ENCODE measurements at places on chromosomes 1 and 21.

- DNase-seq, result no peak
Measured at GRCh38 chr1:57164584-57164983, 198.8 kb upstream of the C8B start.

- no peak for DNase-seq
Measured at GRCh38 chr1:204093781-204094180, 20.9 kb downstream of the SOX13 start.

DNA sequence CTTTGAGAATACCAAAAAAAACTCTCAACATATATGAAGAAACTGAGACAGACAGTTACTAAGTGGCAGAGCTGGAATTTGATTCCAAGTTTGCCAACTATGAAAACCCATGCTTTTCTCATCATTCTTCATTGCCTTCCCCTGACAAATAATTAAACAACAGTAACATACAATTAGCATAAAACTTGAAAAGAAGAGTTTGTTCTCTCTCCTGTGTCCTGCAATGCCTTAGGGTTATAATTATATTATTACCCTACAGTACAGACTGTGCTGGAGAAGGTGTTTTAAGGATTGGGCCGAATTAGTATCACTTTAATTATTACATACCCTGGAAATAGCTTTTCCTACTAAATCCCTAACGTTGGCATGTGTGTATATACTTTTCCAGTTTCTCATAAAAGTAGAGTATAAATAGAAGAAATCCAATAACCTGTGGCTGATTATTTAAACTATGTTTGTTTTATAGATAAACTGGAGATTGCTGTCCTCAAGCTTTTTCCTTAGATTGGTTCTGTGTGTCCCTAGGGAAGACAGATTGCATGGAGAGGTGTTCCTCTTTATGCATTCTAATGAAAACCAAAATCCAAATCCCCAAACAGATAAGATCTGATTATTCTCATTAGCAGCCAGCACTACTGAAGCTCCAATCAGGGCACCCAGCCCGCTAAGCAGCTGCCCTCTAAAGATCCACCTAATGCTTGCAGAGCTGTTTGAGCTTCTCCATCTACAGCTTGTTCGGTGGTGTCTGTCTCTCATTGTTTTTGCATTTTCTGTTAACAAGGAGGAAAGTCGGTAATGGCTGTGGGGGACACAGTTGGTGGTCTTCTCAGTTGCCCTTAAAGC lies 156.3 kb downstream of the TM2D1 start:
- DNase-seq, result no peak

DNA sequence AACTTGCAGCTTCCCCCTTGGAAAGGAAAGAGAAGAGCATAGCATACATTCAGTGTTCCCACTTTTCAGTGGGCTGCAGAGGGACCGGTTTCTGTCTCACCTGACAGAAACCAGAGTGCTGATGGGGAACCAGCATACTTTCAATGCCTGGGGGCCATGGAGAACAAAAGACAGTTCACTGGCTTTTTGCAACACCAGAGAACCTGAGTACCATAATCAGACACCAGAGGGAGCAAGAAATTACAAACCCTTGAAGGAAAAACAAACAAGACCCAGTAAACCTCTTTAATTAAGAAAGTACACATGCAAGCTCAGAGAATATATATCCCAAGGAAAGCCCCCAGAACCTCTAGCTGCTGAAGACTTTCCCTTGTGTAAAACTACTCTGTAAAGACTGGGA lies 51.1 kb downstream of the CSMD2 start:
- DNase-seq, result no peak

DNA sequence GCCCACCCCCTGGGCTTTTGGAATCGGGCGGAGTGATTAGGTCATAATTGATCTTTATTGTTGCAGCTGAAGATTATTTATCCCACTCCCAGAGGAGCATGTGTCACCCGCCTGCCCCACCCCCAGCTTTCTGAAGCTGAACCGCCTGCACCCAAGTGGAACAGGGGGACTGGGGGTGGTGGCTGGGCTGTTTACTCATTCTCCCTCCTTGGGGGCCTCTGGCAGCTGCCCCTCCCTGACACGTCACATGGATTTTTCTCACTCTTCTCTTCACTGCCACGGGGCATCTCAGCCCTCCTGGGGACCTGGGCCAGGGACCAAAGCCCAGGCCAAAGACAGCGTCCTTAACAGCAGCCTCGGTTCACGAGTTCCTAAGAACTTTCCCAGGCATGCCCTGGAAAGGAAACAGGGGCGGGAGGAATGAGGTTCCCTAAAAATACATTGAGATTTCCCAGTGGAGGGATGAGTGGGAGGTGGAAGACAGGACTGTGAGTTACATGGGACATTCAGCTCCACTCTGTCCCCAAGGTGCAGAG lies 31.6 kb upstream of the SOX13 start:
- no peak for DNase-seq

GRCh38 chr1:68347415-68347814 lies 102.3 kb downstream of the RPE65 start:
- no peak for DNase-seq

- no peak for DNase-seq
Measured at GRCh38 chr1:20763417-20763816, 23.7 kb downstream of the HP1BP3 start.

GRCh38 chr1:212777151-212777550 lies 14.4 kb downstream of the NSL1 start:
- no peak for DNase-seq

DNA sequence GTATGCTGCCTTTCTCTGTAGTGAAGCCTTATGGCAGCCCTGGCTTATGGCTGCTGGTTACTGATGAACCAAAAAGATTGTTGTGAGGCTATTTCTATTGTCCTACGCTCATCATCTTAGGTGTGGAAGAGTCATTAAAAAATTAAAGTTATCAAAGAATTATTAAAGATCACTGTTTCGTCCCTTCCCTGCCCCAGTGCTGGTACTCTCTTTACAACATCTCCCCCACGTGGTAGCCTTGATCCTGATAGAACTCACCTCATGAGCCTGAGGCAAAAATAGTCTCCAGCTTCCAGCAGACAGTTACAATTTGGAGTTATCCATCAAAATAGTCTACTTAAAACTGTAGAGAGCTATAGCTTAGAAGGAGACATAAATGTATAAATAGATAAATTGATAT lies 201.5 kb downstream of the S1PR1 start:
- no peak for DNase-seq

DNA sequence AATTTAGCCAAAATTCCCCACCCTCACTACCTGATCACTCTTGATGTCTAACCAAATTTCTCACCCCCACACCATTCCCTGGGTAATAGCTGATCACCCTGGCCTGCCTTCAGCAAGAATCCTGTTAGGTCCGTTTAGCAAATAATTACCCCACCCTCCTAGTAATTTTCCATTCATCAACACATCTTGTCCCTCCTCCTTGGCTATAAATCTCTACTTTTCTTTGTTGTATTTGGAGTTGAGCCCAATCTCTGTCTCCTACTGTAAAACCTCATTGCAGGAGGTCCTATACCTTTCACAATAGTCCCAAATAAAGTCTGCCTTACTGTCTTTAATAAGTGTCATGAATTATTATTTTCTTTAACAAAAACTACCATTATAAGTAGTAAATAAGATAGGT lies 6.9 kb upstream of the PRKAA2 start:
- DNase-seq, result no peak

GRCh38 chr1:106700211-106700610 lies 356.3 kb upstream of the PRMT6 start:
- DNase-seq, result no peak

DNA sequence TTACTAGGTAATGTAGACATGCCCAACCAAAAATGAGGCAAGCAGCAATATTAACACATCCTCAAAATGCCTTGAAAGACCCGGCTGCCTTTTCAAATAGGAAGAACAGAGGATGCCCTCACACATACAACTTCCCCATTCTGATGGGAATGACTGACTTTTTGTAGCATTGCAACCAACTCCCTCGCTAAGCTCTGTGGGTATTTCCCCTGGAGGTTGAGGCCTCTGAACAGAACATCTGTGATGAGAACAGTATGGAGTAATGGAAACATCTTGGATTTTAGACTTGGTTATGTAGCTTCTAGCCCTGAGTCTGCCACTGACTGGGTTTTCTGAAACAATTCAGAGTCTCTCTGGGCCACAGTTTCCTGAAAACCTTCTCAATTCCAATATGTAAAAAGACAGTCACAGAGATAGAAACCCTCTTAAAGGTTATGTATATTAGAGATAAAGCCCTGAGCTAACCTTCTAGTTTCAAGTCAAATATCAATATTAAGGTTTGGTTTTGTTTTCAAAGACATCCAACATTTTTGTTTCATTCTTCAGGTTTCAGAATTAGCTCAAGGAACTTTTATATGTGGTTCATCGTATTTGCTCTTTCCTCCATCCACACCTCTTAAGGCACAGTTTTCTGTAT lies 311.5 kb downstream of the SETD4 start:
- DNase-seq, result no peak

DNA sequence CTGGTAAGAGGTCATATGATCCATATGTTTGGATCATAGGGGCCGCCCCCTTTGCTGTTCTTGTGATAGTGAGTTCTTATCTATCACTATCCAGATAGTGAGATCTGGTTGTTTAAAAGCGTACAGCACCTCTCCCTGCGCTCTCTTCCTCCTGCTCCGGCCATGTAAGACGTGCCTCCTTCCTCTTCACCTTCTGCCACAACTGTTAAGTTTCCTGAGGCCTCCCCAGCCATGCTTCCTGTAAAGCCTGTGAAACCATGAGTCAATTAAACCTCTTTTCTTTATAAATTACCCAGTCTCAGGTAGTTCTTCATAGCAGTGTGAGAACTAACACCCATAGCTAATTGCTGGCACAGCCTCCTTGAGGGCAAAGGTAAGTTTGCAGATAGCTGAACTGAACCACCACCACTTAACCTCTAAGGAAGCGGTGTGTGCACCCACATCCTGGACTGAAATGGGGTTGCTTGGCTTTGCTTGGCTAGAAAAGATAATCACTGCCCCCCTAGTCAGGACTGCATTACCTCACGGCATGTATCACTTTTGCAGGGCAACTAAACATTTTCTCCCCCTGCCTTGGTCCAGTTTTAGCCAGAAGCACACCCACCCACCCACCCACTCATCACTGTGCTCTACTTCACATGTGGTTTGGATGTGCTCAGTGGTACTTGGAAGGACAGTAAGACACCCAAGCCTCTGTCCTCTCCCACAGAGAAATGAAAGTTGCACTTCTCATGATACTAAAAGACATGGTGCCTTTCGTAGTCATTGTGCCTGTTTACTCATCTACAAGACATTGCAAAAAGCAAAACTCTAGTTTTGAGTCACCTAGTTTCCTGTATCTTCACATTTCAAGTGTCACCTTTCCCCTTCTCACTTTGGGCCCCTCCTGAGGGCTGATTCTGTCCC lies 23.1 kb upstream of the PTAFR start:
- DNase-seq, result no peak

GRCh38 chr1:229133811-229134210 lies 137.1 kb upstream of the RAB4A start:
- no peak for DNase-seq

Data from anterior cingulate cortex (tissue), 58 donors.